ENCODE measurements at places on chromosomes 5 and 9. TPM values are rescaled to one million over a fixed set of nuclear protein-coding genes. Genes with fewer than 3 reads are reported as not detected.

The ARHGAP26 gene
- 184 TPM for total RNA-seq

The DIMT1 gene
- 13.3 TPM for total RNA-seq

The SAXO1 gene
- total RNA-seq: 0.09 TPM

The GFI1B gene
- 0.16 TPM for total RNA-seq

The SLC45A2 gene
- 0.72 TPM for total RNA-seq

Measured in dorsolateral prefrontal cortex (tissue), 122 donors.